ENCODE measurements at places on chromosomes 7 and 10. TPM values are rescaled to one million over a fixed set of nuclear protein-coding genes. Genes with fewer than 3 reads are reported as not detected.

DNA sequence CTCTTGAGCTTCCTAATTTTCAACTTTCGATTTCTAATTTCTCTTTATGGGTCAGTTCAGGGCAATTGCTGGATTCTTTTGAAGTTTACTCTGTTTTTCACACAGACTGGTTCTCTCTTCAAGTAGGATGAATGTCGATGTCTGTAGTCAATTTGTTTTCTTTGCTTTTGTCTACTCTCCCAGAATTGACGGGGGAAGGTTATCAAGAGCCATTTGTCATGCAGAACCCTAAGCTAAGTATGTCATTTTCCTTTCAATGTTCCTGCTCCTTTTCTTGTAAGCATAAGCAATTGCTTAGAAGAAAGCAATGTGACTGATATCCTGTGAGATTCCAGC lies 53.7 kb downstream of the SLC39A12 start:
- DNase-seq, result no peak

DNA sequence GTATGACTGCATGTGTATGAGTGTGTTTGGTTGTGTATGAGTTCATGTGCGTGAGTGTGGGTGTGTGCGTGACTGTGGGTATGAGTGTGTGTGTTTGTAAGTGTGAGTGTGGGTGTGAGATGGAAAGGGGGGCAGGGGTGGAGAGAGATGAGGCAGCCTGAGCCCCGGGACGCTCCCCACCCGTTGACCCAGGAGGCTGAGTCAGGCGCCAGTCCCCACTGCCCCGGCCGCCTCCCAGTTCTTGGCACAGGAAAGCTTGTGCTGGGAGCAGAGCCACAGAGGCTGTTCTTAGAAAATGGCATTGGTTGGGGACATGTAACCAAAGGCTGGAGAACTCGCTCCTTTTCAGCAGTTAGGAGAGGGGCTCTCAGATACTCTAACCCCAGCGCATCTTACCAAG lies 27.8 kb upstream of the NUB1 start:
- no peak for DNase-seq

DNA sequence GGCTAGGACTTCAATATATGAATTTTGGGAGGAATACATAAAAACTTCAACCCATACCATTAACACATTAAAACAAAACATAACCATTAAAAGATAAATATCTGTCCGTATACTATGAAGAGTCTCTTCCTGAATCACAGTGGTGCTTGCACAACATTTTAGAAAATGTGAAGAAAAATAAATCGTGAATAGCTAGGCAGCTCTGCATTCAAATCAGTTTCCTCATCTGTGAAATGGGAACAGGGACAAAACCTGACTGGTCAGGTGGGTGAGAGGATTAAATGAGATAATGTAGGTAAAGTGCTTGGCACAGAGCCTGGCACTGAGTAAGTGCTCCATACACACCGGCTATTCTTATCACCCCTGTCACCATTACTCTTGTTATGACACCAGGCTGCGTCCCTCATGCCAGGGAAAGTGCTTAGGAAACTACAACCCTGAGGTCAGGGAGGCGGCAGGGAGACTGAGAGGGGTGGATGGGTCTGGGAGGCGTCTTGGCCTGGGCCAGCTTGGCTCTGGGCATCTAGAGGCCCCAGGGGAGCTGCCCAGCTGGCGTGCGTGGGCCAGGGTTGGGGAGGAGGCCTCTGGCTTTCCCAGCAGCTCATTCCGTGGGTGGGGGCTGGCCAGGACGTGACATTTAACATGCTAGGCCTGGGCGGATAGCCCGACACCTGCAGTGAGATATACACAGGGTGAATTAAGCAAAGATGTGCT lies 78.3 kb downstream of the SH3PXD2A start:
- DNase-seq, result no peak

GRCh38 chr7:47957156-47957555 lies 8.9 kb upstream of the PKD1L1 start:
- DNase-seq, result no peak

DNA sequence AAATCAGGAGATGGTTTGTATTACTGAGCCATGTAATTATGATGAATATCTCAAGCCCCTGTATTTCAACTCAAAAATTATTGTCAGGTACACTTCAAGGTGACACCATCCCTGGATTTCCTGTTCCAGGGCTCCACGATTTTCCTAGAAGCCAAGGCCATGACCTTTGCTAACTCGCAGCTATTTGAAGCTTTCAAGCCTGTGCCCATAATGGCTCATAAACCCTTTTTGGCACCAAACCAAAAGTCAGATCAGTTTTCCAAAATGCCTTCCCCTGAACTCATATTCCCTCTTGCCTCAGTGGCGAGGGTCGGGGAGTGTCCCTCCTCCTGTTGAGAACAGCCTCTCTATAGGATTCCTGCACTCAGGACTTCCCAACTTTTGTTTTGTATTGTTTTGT lies 70.8 kb downstream of the HIP1 start:
- DNase-seq, result no peak

GRCh38 chr7:50982626-50983025 lies 199.9 kb upstream of the GRB10 start:
- no peak for DNase-seq

DNA sequence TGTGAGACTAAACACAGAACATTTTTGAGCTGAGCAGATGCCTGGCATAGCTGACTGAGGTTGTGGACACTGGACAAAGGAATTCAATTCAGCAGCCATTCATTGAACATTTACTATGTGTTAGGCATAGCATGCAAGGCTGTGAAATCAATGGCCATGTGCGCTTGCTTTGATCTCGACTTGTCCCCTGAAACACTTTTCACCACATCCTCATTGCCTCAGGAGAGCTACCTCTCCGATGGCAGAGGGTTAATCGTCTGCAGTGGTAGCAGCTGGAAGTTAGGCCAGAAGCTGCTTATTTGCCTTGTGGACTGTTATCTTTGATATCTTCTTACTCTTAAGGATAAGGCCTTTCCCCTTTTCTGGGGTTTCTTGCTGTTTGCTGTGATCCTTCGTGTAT lies 297.8 kb downstream of the AUTS2 start:
- no peak for DNase-seq

- DNase-seq, result no peak
Observed at GRCh38 chr7:24894429-24895221, 85.4 kb downstream of the OSBPL3 start.

- DNase-seq, result no peak
Observed at GRCh38 chr10:50582766-50583762, 40.7 kb downstream of the SGMS1 start.

DNA sequence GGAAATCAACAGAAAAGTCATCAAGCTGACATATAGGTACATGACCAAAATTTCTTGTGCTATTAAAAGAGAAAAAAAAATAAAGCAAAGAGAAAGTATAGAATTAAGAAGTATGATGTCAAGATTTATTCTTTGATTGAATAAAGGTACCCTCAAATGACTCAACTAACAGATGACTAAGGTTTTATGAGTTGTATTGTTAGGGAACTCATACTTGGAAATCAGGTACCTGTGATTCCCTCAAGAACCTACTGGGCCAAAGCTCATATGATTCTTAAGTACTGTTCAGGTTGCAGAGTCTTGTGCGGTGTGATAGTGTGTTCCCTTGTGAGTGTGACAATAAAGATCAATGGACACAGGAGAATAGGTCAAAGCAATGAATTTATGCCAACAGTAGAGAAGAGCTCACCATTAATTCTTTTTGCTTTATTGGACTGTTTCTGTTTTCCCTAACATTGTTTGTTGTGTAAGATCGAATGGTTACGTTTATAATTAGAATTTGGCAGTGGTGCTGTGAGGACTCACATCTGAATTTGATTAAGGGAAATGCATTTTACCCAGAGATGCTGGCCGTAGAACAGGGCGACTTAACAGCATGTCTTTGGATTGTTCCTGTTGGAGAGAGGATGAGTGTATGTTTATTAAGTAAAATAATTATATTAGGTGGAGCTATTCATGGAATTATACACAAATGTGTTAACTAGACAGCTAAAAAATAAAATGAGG lies 293.2 kb upstream of the SEMA3D start:
- DNase-seq, result no peak

- DNase-seq, result no peak
Observed at GRCh38 chr10:122499491-122499941, 38.2 kb downstream of the HTRA1 start.

DNA sequence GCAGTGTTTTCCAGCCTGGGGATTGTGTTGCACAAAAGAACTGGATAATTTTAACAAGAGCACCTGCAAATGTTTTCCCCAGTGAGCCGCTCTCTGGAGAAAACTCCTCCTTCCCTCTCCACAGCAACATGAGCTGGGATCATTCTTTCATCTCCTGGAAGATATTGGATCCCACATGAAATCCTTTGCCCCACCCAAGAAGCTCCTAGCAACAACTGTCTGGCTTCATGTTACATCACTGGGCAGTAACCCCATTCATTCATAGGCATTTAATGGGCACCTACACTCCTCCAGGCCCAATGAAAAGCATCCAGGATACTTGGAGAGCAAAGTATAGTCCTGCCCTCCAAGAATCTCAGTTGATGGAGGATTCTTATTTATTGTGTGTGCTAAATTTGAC lies 27.2 kb downstream of the LSM5 start:
- DNase-seq, result no peak

- no peak for DNase-seq
Observed at GRCh38 chr7:43470110-43470509, 112.8 kb upstream of the STK17A start.

DNA sequence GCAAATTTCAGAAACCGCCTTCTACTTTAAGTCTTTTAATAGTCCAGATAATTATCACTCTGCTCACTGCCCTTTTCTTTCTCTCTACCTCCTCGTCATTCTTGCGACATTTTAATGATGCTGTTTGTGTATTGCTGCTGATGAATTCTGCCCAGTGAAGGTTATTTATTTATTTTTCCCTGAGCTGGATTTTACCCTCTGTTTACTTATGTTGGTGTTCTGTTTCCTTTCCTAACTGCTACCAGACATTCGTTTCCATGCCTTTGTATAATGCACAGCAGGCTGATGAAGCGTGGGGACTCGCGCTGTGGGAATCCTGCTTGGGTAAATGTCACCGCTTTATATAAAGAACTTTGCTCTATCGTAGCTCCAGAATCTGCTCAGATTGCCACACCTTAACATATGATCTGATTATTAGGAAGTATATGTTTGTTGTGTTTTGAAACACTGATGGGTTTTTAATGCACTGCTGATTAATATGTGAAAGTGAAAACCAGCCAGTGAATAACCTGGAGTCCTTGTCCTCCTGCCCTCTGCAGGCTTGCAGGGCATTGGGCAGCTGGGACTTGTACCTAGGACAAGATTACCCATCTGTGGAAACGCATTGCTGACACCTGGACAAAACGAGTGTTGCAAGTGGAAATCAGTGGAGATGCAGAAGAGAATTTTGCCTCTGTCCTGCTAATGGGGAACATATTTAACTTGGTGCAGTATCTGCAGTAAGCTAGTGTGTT lies 291.5 kb downstream of the SDK1 start:
- DNase-seq, result no peak

DNA sequence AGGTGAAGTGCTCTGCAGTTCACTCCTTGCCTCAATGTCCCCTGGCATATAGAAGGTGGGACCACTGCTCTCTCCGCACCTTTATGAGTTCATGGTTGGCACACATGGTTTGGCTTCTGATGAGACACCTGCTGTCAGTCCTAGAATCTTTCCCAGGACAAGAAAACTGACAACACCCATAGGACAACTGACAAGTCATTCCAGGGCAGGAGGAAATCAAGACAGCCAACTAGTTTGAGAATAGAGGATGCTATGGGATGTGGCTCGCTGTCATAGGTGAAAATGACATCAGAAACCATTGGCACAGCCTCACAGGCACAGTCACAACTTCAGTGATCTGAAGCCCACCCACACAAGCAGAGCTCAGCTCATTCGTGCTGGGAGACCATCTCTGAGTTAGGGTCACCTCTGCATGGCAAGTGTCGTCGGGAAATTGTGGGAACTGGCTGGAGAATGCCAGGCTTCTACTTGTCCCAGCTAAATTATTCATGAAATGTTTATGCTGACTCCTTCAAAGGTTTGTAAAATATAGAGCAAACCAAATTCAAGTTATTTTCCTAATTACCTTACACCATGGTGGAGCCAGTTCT lies 762.4 kb downstream of the GRID1 start:
- no peak for DNase-seq

GRCh38 chr10:48358162-48358561 lies 51.7 kb downstream of the MAPK8 start:
- DNase-seq, result no peak

GRCh38 chr10:124522933-124523871 lies 61.6 kb downstream of the LHPP start:
- no peak for DNase-seq

DNA sequence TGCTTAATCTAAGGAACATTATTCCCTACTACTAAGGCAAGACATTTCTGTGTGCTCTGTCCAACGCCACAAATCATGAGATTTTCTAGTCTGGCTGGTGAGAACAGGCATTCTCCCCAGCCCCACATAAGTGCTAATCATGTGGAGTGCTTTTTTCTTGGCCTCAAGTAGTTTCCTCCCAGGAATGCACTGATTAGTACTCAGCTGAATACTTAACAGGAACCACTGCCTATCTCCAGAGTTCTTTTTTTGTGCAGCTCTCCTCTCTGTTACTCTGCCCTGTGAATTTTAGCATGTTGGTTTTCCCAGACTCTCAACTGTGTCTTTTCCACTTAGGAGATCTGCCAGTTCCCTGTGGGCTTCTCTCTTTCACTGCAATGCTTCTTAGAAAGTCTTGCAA lies 1098.5 kb upstream of the LRRTM3 start:
- DNase-seq, result no peak

DNA sequence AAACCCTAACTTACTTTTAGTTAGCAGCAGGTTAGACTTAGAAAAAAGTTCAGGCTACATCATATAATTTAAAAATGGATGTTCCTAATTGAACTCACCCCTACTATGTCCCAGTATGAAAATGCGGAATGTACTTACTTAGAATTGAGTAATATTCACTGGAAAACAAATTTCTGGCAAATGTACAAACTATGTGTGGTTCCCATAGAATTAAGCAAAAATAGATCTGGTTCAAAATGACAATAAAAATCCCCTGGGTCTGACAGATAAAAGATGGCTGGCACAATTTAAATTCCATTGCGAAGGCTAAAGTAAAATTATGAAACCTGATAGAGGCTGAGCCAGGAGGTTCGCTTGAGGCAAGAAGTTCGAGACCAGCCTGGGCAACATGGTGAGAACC lies 42.4 kb upstream of the PRKAR2B start:
- DNase-seq, result no peak

NXPH1 gene
- not detected for total RNA-seq

BUB3 gene
- 323 TPM for total RNA-seq

ODAD2 gene
- total RNA-seq, result 0.32 TPM

ASAH2 gene
- 0.46 TPM for total RNA-seq

GPC2 gene
- 2.2 TPM for total RNA-seq

VWA2 gene
- total RNA-seq, result not detected

SDK1 gene
- total RNA-seq, result 0.18 TPM

Data from pulmonary artery endothelial cell (primary cell).